ENCODE measurements at places on chromosomes 4 and X.

DNA sequence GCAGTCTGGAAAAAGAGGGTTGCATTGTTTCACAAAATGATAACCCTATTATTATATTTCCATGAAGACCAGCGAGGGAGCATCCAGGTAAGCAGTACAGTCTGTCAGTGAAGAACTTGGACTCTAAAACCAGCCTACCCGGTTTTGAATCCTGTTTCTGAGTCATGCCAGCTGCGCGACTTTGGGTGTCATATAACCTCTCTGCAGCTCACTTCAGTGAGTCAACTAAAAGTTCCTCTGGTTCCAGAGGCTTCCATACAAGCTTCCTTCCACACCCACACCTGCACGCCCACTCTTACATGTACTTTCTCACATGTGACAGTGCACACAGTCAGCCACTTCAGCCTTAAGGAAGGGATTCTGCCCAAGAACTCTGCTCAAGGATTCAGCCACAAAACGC, 49.8 kb upstream of the PRPS2 start:
- DNase-seq = no peak

DNA sequence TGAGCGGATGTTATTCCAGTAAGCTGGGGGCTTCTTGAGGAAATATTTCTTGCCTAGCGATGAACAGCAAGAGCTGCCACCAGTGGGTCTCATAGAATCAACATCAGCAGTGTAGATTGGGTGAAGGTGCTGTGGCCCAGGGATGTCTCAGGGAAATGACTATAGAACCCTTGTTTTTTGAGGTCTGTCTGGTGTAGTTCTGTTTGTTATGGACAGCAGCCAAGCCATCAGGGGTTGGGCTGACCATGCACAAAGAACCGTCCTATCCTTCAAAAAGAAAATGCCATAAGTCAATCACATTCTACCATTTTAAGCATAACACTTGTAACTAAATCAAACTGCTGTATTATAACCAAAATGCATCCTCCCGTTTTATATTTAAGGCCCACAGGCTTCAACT, 17.3 kb upstream of the C1GALT1C1 start:
- DNase-seq = no peak

DNA sequence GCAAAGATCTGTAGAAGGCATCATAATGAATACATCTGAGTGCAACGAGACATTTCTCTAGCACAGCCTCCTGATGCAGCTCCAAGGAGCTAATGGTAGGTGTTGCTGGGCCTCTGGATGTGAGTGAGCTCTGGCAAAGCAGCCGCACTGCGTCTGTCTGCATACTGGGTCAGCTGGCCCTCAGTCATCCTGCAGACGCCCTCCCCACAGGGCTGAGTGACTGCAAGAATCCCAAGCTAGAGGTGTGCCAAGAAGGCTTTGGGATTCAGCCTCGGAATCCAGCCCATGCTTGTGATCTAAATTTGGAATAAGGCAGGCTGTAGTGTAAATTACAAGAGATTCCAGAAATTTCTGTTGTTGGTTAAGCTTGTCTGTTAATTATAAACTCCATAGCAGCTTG, 18.5 kb downstream of the HERC3 start:
- DNase-seq = peak; percentile 53

GRCh38 chr4:24190761-24191695, 301.2 kb upstream of the PPARGC1A start:
- DNase-seq = no peak

GRCh38 chr4:78005086-78005485, 52.0 kb upstream of the FRAS1 start:
- no peak for DNase-seq

DNA sequence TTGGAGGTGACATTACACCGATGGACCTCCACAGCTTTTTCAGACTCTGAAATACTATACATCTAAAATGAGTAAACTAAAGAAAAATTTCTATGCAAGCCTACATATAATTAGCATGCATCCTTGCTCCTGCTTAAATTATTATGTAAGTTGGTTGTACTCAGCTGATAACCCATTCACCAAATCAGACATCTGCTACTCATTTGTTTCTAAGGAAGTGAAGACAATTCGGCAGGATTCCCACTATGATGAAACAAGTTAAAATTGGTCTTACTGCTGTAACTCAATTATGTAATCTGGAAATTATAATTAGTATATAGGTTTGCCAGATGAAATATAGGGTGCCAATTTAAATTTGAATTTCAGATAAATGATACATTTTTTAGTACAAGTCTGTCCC, 59.5 kb upstream of the FGF13 start:
- no peak for DNase-seq

DNA sequence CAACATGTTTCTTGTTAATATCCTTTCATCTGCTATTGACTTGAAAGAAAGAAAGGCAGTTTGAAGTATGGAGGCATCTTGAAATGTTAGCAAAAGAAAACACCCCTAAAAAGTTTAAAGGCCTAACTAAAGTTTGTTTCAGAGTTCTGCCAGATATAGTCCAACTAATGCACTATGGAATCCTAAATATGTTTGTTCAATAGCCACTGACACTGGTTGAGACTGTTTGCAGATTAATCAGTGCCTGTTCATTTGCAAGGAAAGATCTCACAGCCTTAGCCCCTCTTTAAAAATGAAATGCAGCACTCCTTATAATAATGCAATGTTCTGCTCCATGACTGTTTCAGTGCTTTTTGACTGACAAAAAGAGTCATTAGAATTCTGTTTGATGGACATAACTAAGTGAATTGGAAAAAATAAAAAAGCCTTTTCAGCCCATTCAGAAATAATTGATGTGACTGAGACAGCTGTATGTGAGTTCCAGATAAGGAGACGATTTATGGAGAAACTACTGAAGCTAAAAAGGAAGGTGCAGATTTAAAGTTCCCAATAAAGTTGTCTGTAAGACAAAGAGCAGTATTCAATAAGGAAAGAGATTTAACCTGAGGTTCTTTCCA, 192.0 kb downstream of the PCDH7 start:
- no peak for DNase-seq

DNA sequence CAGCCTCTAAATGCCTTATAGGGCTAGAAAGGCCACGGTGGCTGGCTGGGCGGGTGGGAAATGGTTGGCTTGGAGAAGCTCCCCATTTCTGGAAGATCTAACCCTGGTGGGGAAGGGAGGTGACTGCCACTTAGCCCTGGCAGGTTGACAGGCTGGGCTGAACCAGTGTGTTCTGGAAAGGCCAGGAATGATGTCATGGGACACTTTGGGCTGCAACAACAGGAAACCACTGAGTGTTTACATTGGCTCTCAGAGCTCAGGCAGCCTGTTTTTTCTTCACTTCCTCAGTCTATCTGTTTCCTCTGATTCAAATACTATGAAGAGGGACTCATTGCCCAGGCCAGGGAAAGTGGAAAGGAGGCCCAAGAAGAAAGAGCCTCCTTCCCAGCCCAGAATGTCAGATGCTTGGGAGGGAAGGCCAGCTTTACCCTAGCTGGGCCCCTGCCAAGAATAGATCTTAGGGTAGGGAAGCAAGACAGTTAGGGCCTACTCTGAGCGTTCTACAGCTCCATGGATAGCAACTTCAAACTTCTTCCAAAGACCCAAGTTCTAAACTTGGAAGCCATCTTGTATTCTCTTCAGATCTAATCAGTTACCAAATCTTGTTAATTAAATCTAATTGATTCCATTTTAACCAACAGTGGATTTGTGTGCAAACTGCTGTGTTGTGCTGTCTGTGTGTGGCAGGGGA, 65.8 kb upstream of the MSN start:
- DNase-seq = peak; percentile 56

DNA sequence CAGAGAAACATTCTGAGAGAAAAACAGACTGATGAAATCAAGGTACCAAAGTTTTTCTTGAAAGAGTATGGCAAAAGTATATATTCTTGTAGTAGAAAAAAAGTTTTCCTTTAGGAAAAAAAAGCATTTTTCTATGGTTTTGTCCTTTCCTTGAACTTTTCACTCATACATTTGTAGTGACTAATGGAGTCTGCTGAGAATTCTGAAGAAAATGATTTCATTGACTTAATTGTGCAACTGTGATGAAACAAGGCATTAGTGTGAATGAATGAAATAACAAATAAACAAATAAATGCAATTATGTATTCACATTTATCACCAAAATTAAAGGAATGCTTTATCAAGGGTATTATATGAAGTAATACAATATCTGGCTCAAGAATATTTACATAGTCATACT, 5.7 kb downstream of the CSN1S1 start:
- no peak for DNase-seq

- peak; percentile 28 for DNase-seq
These were observed 136.6 kb downstream of the FBXW7 start for GRCh38 chr4:152399246-152399645.

GRCh38 chr4:128186623-128187022, 101.0 kb downstream of the PGRMC2 start:
- DNase-seq = no peak

- DNase-seq = no peak
These were observed 16.3 kb downstream of the TAF9B start for GRCh38 chrX:78123190-78123589.

- DNase-seq = no peak
These were observed 125.2 kb upstream of the USP9X start for GRCh38 chrX:40960041-40960440.

- no peak for DNase-seq
These were observed 29.2 kb downstream of the MSX1 start for GRCh38 chr4:4888695-4889094.

- DNase-seq = no peak
These were observed 717.1 kb upstream of the HS3ST1 start for GRCh38 chr4:12145768-12146167.

DNA sequence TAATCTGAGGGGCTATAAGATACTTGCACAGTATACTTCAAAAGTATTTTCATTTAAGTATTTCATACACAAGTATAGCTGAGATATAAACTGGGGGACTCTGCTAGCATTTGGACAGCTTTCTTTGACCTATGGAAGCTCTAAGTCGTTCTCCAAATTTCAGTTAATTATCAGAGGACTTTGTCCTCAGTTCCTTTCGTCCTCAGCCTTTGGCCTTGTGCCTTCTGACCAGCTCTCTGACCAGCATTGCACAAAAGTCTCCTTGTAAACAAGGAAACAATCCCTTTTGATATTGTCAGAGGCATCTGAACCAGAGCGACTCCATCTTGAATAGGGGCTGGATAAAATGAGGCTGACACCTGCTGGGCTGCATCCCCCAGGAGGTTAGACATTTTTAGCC, 464.0 kb upstream of the FAM241A start:
- no peak for DNase-seq

DNA sequence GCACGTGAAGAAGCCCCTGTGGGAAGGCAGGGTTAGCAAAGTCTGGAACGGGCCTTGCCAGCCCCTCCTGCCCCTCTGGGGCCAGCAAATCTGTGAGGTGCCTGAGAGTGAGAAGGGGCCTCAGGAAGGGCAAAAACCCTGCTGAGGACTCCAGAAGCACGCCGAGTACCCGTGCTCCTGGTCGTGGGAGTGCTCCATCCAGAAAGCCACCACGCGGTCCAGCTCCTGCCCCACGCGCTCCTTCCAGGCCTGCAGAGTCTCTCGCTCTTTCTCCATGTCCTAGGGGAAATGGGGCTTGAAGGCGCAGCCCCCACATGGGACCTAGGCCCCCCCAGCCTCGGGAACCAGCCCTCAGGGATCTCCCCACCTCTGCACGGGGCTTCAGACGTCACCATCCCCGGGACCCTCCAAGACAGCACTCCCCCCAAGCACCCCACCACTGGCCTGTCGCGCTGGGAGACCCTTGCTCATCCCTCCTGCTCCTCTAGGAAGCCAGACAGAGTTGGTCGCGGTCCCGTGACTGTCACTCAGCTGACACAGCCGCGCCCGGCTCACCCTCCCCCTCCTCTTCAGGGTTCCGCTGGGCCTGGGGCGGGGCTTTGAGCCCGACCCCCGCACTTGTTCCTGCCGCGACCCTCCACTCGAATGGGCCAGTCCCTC, at the start of gene RENBP:
RENBP (minus strand) TSS at position 504 of the 660 bp plus-strand sequence; CDS start at position 471, 33 bp downstream.
- DNase-seq = no peak

- DNase-seq = peak; percentile 29
These were observed 12.2 kb upstream of the ODAM start for GRCh38 chr4:70183168-70183939.

DNA sequence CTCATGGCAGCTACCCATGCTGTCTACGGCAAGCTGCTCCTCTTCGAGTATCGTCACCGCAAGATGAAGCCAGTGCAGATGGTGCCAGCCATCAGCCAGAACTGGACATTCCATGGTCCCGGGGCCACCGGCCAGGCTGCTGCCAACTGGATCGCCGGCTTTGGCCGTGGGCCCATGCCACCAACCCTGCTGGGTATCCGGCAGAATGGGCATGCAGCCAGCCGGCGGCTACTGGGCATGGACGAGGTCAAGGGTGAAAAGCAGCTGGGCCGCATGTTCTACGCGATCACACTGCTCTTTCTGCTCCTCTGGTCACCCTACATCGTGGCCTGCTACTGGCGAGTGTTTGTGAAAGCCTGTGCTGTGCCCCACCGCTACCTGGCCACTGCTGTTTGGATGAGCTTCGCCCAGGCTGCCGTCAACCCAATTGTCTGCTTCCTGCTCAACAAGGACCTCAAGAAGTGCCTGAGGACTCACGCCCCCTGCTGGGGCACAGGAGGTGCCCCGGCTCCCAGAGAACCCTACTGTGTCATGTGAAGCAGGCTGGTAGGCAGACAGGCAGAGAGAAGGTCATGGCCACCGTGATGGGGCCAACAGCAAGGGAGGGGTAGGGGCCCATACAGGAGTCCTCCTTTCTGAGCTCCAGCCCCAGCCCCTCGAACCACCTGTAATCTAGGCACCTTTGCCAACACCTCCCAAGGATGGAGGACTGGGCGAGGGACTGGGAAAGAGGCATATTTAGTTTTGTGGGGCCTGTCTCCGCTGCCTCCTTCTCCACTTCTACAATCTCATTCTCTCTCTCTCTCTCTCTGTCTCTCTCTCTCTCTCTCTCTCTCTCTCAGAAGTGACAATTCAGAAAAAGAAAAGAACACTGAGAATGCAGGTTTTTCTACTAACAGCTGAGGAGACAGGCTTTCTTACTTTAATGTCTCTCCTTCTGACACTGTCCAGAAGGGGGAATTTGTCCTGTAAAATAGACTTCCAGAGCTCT, 4.7 kb upstream of the TSPYL2 start:
- DNase-seq = no peak

DNA sequence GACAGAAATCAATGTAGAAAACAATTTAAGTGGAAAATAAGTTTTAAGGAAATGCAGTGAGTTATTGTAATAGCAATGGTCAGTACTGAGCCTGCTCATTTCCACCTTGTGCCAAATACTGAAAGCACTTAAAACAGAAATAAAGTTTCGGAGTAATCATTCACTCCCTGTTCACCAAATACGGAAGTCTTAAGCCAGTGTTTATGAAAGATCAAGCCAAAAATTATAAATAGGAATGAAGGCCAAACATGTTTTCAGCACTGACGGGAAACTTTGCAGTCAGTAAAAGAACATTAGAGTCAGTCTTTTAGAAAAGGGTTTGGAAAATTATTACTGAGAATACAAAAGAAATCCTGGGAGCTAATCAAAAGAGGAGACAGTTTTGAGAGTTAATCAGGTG, 178.6 kb downstream of the DMD start:
- DNase-seq = no peak

Data from pons (tissue), 1 donor.